Pulmonary artery endothelial cell (primary cell): ENCODE measurements at places on chromosomes 5 and 9. TPM values are rescaled to one million over a fixed set of nuclear protein-coding genes. Genes with fewer than 3 reads are reported as not detected.

Gene TMOD1
- 0.26 and 1.5 TPM in 2 replicates for total RNA-seq

Gene SV2C
- not detected in 2 replicates for total RNA-seq

Gene PLAC8L1
- not detected in 2 replicates for total RNA-seq

Gene IFNA14
- not detected in 2 replicates for total RNA-seq

Gene NSUN2
- 81.8 and 91.5 TPM in 2 replicates for total RNA-seq

Gene PCDHB11
- 0.13 and 0.25 TPM in 2 replicates for total RNA-seq

Gene CCL27
- 0.14 TPM in 1 of 2 replicates, not detected in the other for total RNA-seq

Gene LCN15
- total RNA-seq: not detected in 2 replicates

Gene FOXD4L4
- total RNA-seq: 0.20 and 0.25 TPM in 2 replicates

Gene STXBP1
- 16.0 and 19.0 TPM in 2 replicates for total RNA-seq

Gene PCDHGB6
- 2.0 and 2.1 TPM in 2 replicates for total RNA-seq

Gene CCL28
- total RNA-seq: 0.85 and 1.1 TPM in 2 replicates

Gene DOK3
- total RNA-seq: 2.0 and 2.6 TPM in 2 replicates

Gene CCNO
- 0.32 and 0.73 TPM in 2 replicates for total RNA-seq

Gene NEURL1B
- 0.46 and 0.67 TPM in 2 replicates for total RNA-seq

Gene NPM1
- total RNA-seq: 1,356 and 1,666 TPM in 2 replicates

Gene C6
- total RNA-seq: 0.04 TPM in 1 of 2 replicates, not detected in the other

Gene NUDT12
- total RNA-seq: 3.4 and 7.6 TPM in 2 replicates

Gene FBXL7
- 5.3 and 6.6 TPM in 2 replicates for total RNA-seq

Gene NIM1K
- 0.07 TPM in 1 of 2 replicates, not detected in the other for total RNA-seq

Gene TLR4
- total RNA-seq: 51.7 and 123 TPM in 2 replicates

Gene RIGI
- 20.8 and 37.1 TPM in 2 replicates for total RNA-seq

Gene SURF4
- 525 and 553 TPM in 2 replicates for total RNA-seq

Gene ANKDD1B
- 0.20 and 1.1 TPM in 2 replicates for total RNA-seq

Gene SCGB3A2
- total RNA-seq: not detected in 2 replicates

Gene DBH
- total RNA-seq: not detected in 2 replicates

Gene TMEFF1
- total RNA-seq: 8.1 and 9.0 TPM in 2 replicates
